ENCODE measurements at places on chromosomes 3 and 15.

DNA sequence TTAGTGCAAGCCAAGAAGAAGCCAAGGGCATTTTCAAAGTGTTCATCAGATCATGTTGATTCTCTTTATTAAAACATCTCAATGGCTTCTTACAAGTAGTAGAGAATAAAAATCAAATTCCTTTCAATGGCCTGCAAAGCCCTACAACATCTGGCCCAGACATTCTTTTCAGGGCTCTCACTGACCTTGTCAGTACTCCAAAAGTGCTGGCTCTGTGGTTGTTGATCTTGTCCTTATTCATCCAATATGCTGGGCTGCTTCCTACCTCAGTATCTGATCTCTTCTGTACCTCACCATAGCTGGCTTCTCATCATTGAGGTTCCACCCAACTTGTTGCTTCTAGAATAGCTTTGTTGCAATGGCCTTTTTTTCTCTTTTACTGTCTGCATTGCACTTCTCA lies 74.0 kb upstream of the SAMMSON start:
- no peak for DNase-seq

GRCh38 chr3:40381904-40382616 lies 4.9 kb upstream of the ENTPD3 start:
- DNase-seq = no peak

DNA sequence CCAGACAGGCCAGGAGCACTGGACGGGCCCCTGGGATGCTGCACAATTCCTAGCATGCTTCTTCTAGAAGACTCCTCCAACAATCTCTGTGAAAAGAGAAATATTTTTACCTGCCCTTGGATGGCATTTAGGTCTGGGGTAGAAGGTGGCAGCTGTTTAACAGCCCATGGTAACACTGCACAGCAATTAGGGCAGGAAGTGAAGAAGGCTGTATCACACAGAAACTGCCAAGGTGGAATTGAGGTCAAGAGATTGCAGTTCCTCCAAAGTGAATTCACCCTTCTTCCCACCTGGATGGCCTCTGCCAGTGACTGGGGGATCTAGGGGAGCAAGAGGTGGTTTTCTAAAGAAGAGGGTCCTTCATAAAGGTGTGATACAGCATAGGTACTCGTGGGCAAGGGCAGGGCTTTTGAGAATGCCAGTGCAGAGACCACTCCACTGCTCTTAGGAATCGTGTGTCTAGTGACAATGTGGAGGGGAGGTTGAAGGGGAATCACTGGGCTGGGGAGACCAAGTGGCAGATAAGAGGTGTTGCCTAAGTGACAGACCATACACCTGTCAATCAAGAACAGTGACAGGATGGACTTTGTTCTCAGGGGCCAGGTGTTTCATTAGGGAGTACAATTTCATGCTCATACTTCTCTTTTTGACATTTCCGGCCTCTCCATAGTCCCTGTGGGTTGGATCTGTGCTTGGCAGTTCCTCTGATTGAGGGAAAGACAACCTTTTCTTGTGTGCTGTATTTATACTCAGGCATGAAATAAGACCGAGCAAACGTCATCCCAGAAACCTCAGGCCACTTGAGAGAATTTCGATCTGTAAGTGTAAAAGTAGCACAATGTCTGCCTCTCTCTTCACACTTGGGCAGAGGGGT lies 83.5 kb upstream of the BCL6 start:
- no peak for DNase-seq

- no peak for DNase-seq
Measured at GRCh38 chr15:92580933-92581445, 74.6 kb downstream of the FAM174B start.

- DNase-seq = no peak
Measured at GRCh38 chr3:180408654-180409053, 193.3 kb upstream of the TTC14 start.

- no peak for DNase-seq
Measured at GRCh38 chr3:14789640-14790285, 29.0 kb upstream of the FGD5 start.

GRCh38 chr3:49733551-49733950 lies 9.8 kb upstream of the GMPPB start:
- no peak for DNase-seq

DNA sequence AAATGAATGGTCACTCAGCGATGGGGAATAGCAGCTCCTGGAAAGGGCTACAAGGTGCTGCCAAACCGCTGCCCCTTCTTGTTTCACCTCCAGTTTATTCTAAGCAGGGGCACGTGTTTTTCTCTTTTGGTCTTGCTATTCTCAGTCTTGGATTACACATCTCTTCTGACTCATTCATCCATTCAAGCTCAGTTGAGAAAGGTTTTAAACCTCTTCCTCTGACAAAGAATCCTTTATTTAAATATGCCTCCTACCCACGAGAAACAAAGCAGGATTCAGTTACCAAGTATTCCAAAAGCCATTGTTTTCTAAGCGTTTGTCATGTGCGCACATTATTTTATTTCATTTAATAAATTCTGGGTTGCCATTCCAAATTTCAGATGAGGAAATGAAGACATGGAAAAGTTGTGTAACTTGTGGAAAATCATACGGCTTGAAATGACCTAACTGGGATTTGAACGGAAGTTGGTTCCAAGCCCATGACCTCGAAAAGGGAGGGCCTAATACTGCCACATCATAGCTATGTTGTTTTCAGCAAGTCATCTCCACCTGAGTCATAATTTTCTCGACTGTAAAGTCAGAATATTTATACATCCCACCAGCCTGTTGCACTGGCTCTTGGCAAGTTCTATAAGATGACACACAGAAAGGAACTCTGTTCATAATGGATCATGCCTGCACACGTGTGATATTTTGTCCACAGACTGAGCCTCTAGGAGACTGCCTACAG lies 292.0 kb upstream of the SLCO3A1 start:
- DNase-seq = no peak

- no peak for DNase-seq
Measured at GRCh38 chr3:140128631-140129030, 193.6 kb downstream of the CLSTN2 start.

GRCh38 chr3:19911452-19911851 lies 22.6 kb downstream of the EFHB start:
- DNase-seq = no peak

DNA sequence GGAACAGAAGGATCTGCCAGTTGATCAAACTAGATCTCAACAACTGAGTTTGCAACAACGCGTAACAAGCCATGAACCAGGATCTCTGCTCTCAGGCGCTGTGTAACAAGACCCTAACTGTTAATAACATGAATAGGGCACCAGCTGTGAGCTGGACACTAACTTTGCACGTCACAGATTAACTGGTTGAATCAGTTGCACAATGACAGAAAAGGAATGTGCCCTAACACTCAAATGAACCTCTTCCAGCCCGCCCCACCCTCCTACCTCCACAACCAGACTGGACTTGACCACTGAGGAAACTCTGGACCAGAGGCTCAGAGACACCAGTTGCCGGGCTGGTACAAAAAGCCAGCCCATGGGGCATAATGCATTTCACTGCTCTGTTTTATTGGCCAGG lies 34.3 kb downstream of the MCF2L2 start:
- DNase-seq = no peak

DNA sequence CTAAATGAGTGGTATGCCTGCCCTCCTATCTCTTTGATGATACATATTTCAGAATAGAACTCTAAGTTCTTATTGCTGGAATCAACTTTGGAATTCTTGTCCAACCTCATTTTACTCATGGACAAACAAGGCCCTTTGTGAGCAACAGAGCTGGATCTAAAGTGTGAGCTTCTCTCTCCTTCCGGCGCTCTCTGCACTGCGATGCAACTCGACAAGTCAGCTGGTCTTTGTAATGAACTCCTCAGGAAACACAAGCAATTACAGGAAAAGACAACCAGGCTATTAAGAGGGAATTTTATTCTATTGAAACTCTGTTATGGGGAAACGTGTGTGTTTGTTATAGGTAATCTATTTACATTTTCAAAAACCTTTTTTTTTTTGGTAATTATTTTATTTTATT lies 20.3 kb upstream of the NRROS start:
- no peak for DNase-seq

- DNase-seq = no peak
Measured at GRCh38 chr3:152243301-152243711, 25.4 kb upstream of the MBNL1 start.

- DNase-seq = no peak
Measured at GRCh38 chr3:156637480-156638022, 36.8 kb upstream of the TIPARP start.

DNA sequence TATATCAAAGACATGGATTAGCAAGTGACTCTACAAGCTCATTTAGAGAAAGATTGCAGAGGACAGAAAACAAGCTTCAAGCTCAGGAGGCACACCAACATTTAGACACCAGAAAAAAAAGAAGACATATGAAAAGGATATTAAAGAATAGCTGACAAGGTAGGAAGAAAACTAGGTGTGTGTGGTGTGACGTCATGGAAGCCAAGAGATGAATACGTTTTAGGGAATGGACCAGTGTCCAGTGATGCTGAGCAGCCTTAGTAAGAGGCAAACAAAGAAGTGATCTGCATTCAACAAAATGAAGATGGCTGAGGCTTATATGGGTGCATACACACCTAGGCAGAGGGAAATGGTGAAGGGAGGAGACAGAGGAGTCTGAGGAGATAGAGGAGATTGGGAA lies 377.4 kb downstream of the ROBO1 start:
- DNase-seq = no peak

- no peak for DNase-seq
Measured at GRCh38 chr15:25727867-25728600, 135.1 kb downstream of the ATP10A start.

- DNase-seq = no peak
Measured at GRCh38 chr3:152105446-152105845, 163.3 kb upstream of the MBNL1 start.

GRCh38 chr15:101088271-101088670 lies 163.6 kb downstream of the CHSY1 start:
- DNase-seq = no peak

GRCh38 chr3:125075738-125076137 lies 19.9 kb upstream of the HEG1 start:
- no peak for DNase-seq

DNA sequence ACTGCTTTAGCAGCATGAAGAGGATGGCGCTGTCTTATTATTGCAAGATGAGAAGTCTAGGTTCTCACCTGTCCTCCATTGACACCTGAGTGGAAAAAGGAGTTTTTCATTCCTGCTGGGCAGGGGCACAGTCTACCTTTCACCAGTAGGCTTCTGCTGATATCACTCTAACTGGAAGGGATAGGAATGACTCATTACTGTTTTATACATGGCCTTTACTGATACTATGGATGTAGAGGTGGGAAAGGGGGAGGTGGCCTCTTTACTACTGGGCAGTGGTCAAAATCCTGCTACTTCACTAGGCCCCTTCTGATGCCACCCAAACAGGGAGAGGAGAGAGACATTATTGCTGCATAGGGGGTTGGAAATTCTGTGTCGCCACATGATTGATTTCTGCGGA lies 97.8 kb downstream of the BBX start:
- no peak for DNase-seq

DNA sequence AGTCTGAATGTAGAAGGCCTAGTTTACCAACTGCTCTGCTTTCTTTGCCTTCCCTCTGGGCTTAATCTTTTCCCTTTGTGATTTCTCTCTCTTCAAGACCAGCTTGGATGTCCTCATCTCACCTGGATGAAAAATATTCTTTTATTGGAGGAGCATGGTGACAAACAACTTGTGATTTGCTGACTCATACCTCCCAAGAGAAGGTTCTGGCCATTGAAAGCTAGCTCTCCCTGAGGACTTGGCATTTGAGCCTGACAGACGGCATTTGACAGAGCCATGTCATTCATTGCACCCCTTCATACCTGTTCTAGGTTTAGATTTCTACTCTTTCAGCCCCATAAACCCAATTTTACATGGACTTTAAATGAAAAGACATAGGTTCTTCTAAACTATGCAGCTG lies 33.3 kb downstream of the ATG7 start:
- DNase-seq = no peak

GRCh38 chr15:92914103-92914499 lies 14.0 kb downstream of the CHD2 start:
- no peak for DNase-seq

- no peak for DNase-seq
Measured at GRCh38 chr15:57953874-57954273, 111.6 kb downstream of the ALDH1A2 start.

DNA sequence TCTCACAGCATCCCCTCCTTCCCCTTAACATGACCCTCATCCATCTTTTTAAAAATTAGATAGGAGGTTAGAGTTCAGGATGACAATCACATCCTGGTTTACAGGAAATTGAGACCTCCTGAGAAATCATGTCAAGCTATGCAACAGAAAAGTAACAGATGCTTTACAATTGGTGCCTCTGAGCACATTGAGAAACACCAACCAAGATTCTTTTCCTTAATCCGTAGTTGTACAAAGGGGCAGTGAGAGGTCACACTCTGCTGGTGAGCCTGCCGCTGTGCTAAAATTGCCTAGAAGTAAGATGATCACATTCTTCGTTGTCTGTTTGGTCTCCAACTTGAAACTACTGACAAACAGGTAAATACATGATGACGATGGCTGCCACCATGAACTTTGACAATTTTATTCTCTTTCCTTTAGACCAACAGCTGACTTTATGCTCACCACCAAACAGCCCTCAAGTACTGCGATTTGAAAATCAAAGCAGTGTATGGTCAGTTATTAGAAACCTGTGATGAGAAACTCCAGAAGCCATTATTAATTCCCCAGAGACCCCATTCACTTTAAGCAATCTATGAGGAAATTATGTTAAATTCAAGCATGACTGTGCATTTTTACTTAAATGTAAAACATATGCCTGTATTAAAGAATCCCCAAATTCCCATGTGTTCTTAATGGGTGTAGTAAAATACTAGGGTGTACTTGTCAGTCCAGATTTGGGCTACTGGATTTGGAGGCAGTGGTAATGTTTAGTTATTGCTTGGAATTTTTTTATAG lies 210.7 kb upstream of the UBE2E1 start:
- no peak for DNase-seq

- DNase-seq = no peak
Measured at GRCh38 chr15:74027688-74028087, 33.2 kb downstream of the PML start.

GRCh38 chr3:56990641-56991015 lies 69.8 kb upstream of the SPATA12 start:
- DNase-seq = no peak

GRCh38 chr15:43872416-43873020 lies 45.7 kb downstream of the WDR76 start:
- DNase-seq = no peak

DNA sequence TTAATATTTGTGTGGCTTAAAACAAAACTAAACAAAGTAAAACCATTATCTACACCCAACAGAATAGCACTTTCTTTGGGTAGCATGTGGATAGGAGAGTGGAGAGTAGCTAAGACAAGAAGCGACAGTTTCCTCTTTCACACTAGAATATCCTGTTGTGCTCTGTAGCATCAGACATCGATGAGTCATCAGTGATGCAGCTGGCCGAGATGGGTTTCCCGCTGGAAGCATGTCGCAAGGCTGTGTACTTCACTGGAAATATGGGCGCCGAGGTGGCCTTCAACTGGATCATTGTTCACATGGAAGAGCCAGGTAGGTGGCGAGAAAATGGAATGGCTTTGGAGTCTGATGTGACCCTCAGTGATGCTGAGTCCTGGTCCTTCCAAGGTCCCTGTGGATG lies 108.1 kb downstream of the USP13 start:
- no peak for DNase-seq
